Stomach (tissue), 19 donors: ENCODE measurements at places on chromosomes 3 and 15. TPM values are rescaled to one million over a fixed set of nuclear protein-coding genes. Genes with fewer than 3 reads are reported as not detected.

CSPG4 gene
- 3.1 TPM for polyA plus RNA-seq

HRG gene
- polyA plus RNA-seq: not detected

DUOXA1 gene
- 26.4 TPM for polyA plus RNA-seq

TRH gene
- polyA plus RNA-seq: not detected

SCN11A gene
- 0.15 TPM for polyA plus RNA-seq

RBP2 gene
- 2.9 TPM for polyA plus RNA-seq

TAGLN3 gene
- polyA plus RNA-seq: 3.4 TPM

GOLGA6A gene
- not detected for polyA plus RNA-seq
